ENCODE measurements at places on chromosomes 12 and 14. TPM values are rescaled to one million over a fixed set of nuclear protein-coding genes. Genes with fewer than 3 reads are reported as not detected.
A peak's percentile ranks its signal among the peaks of the same experiment; 100 is the strongest.

Gene NANOG
- 0.22 TPM for total RNA-seq

DNA sequence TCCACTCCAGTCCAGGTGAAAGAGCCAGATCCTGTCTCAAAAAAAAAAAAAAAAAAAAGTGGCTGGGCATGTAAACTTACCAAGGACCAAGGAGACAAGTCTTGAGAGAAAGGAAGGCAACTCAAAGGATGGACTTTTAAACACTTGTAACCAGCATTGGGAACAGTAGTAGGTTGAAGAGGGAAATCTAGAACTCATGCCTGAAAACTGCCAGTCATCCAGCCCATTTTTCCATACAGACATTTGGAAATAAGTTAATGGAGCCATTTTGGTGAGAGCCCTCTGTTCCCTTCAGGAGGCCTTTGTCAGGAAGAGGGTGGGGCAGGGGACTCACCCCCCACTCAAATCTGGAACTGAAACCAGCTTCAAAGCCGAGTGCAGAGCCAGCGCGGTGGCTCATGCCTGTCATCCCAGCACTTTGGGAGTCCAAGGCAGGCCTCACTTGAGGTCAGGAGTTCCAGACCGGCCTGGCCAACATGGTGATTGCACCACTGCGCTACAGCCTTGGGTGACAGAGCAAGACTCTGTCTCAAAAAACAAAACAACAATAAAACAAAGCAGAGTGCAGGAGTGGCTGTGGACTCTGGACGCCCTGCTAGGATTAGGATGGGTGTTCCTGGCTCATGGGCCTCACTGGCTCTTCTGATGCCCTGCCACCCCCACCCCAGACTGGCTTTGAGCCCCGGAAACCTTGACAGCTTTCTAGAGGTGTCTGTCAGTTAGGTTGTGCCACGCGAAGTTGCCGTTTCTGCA, 1.6 kb upstream of the MLXIP start:
- peak; percentile 69 for DNase-seq

GRCh38 chr12:19527866-19528265, 88.6 kb downstream of the AEBP2 start:
- no peak for DNase-seq

DNA sequence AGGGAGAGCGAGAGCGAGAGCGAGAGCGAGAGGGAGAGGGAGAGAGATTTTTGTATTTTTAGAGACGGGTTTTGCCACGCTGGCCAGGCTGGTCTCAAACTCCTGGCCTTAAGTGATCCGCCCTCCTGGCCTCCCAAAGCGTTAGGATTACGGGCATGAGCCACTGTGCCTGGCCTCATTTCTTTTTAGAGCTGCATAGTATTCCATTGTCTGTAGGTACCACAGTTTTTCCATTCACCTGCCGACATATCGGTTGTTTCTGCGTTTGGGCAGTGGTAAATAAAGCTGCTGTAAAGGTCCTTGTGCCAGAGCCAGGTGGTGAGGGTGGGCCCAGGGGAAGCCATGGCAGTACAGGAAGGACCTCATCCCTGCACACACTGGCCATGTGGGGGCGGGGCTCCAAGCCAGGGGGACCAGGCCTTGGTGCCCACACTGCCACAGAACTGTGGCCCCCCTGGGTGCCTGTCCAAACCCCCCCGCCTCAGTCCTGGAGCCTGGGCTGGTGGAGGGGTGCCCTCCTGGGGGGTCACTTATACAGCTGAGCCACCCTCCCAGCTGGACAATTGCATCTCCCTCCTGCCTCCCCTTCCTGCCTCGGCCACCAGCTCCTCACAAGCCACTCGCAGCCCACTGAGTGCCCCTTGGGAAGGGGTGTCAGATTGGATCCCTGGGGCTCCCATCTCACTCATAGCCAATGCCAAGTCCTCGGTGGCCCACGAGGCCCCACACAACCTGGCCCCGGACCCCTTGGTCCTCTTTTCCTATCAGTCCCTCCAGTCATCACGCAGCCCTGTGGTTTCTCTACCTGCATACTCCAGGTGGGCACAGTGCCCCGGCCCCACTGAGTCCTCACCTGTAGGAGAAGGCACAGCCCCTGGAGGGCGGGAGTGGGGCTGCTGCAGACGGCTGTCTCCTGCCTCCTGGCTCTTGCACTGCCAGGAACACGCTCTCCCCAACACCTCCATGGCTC, 1.7 kb upstream of the PUS1 start:
- peak; percentile 36 for DNase-seq

Gene GLT8D2
- 1.9 TPM for total RNA-seq

DNA sequence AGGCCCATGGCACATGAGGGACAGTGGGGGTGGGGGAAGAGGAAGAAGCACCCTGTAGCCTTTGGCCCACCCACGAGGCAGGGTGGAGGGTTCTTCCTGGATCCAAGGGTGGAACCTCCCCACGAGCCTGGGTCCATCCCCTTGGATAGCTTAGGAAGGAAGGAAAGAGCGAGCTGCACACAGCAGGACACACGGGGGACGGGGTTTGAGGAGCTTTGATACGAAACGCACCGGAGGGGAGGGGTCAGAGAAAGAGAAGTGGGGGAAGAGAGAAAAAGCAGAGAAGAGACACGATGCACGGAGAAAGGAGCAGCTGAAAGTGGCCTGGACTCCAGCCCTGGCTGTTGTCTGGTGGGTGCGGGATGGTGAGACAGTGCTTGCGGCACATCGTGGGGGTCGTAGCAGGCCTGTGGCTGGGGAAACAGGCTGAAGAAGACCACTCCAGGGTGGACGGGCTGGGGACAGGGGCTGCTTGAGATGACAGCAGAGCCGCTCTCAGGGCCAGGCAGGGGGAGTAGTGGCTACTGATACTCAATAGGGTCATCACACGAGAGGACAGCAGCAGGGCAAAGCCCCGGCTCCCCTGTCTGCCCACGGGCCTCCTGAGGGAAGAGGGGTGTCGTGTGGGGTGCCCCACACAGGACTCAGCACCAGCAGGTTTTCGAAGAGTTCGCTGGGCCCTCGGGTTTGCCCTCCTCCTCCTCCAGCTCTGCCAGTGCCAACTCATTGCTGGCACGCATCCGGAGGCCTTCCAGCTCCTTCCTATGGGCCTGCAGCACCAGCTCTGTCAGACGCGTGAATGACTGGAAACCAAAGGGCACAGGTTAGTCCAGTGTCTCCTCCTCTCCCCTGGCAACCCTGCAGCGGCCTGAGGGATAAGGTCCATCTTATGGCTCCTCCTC, 5.4 kb upstream of the GPX2 start:
- no peak for DNase-seq

DNA sequence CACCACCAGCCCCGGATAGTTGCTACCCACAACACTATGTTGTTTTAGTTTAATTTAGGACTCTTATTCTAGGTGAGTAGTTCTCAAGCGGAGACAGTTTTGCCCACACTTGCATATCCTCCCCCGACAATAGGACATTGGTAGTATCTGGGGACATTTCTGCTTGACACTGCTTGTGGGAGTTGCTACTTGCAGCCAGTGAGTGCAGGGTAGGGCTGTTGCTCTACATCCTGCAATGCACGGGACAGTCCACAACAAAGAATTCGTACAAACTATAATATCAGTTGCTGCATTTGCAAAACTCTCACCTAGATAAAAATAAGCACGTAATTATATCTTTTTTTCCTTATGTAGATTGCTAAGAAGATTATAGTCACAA, 111.8 kb upstream of the DNM1L start:
- DNase-seq: no peak

Gene CCDC91
- total RNA-seq: 20.7 TPM

Measured in left colon (tissue), 2 donors.